ENCODE measurements at places on chromosomes 2 and 18.

DNA sequence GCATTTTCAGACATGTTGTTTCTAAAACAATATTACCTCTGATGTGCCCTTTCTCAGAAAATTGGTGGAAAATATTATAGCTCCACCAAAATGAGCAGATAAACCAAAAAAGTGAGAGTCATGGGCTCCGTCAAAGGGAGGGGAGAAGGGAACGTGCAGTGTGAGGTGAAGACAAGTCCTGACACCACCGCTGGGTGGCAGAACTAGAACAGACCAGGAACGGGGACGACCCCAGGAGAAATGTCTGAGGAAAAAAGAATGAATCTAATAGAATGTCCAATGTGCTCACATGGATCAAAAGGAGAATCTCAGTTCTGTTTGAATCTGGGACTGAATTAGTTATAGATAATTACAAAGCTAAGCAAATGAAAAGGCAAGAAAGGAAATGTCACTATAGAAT, 22.6 kb upstream of the BCL2 start:
- no peak for DNase-seq

- peak; percentile 75 for DNase-seq
Observed at GRCh38 chr2:218381916-218382366, at the start of gene SLC11A1. Gene SLC11A1, plus strand, starts transcription at chr2:218382273. Its CDS starts 96 bp downstream, at chr2:218382369.

DNA sequence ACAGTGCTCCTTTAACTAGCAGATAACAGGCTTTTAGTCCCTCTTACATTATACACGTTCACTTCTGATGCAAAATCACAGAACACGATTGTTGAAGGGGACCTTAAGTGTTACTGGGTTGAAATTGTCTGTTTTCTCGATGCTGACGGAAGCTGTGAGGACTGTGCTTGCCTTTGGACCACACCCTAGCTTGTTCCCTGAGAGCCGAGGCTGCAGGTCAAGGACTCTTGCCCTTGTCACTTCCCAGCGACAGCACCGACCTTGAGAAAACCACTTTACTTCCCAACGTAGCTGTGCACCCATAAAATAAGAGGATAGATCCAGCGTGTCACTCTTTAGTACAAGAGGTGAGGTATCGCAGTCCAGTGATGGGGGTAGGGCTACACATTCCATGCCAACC, 701.0 kb downstream of the DCDC2C start:
- DNase-seq = no peak

DNA sequence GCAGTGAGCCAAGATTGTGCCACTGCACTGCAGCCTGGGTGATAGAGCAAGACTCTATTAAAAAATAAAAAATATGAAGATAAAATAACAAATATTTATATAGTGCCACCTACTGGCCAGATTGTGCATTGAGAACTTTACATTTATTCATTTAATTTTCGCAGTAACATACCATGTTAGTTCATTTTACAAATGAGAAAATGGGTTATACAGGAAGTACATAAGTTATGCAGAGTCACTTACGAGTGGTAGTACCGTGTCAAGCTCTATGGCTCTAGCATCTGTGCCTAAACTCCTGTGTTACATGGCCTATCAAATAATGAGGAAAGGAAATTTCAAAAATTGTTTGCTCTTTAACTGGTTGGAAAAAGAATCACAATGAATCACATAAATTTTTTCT, 27.9 kb downstream of the RIF1 start:
- DNase-seq = no peak

- no peak for DNase-seq
Observed at GRCh38 chr2:25856377-25856776, 21.9 kb downstream of the ASXL2 start.

GRCh38 chr2:235981631-235982030, 186.6 kb downstream of the GBX2 start:
- DNase-seq = no peak

DNA sequence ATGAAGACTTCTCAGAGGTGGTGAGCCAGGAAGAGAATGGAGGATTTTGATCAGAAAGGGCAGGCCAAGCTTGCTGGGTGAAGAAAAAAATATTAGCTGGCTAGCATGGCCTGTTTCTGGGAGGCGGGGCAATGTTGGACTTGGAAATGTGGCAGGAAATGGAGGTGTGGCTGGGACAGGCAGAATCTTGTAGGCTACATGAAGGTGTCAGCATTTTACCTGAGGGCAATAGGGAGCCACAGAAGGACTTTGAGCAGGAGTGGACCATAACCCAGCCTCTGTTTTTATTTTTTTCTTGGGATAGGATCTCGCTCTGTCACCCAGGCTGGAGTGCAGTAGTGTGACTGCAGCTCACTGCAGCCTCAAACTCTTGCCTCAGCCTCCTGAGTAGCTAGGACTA, 31.7 kb downstream of the EMX1 start:
- no peak for DNase-seq

DNA sequence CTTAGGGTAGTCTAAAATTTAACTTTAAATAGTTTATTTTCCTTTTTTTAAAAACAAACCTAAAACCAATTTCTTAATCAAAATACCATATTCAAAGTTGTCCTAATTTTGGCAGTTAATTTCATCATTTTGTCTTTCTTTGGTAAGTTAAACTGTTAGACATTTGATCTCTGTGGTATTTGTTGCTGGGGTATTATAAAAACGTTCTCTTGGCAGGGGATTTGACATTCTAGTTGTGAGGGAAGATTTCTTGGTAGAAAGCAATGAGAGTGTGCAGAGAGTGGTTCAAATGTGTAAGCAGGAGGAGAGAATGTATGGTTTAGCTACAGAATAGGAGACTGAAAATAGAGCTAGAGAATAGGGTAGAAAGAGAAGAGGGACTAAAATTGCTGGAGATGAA, 14.6 kb downstream of the GULP1 start:
- no peak for DNase-seq

DNA sequence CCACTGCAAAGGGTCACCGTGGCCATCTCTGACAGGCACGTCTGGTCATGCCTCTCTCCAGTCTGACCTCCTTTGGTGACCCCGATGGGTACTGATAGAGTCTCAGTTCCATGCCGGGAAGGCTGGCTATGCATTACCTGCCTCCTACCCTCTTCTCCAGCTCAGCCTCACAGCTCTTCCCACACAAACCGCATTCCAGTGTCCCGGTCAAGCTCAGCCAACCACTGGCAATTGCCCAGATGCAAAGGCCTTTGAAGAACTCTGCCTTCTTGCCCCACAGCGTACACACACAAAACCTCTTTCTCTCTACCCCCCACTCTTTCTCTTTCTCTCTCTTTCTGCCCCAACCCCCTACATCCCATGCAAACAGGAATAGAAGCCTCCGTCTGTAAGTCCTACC, 37.6 kb downstream of the TMEM163 start:
- no peak for DNase-seq

DNA sequence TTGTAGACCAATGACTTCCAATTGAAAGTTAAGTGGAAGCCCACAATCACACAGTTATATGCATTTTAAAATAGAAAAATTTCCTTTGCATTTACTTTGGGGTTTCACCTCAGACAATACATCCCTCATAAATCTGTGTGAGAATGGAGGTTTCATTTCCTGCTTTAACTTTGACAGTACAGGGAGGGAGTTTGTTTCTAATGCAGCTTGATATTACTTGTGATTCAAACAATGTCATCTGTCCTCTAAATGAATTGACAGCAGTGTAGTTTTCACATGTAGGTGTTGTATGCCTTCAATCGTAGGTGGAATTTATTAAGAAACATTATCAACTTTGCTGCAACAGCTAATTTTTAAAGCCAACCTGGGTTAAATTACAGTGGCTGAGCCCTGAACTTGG, 75.2 kb downstream of the TMEFF2 start:
- no peak for DNase-seq

DNA sequence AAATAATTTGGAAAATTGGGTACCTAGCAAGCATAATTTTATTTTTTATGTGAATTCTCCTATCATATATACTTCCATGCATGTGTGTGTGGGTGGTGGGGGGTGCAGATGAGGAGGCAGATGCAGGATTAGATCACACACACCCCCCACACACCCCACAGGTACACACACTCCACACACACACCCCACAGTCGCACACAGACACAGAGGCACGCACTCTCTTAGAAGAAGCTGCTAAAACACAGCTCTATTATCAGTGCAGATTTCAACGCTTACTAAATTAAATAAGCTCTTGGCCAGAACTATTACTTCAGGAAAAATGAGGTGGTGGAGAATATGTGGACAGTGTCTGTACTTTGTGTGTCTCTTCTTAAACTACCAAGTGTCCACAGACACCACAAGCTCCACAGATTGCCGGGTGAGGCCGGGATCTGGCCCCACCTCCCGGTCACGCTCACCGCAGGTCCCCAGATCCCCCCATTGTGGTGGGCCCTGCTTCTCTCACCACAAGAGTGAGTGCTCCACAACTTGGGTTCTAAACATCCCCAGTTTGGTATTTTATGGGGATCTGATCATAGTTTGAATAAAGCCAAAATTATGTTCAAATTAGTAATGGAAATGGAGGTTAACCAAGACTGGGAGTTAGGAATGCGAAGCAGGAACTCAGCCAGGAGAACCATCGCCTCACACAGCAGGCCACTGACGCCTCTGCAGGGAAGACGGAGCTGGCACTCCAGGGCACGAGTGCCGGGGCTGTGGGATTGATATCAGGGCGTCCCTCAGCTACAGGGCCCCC, 102.1 kb downstream of the PXDN start:
- DNase-seq = no peak

DNA sequence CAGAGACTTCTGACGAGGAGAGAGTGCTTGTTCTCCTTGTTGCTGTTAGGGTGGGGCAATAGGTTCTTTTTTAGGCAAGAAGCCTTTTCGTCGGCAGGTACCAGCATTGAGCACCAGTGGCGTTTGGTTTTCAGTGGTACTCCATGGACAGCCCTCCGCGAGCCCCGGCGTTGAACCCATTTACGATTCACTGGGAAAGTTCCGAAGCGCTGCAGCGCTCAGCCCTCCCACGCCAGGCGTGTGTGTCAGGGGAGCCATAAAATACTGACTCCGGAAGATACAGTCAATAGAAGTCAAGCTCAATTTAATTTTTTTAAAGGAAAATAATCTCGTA, 494 bp upstream of the ROCK1 start:
- DNase-seq = no peak

DNA sequence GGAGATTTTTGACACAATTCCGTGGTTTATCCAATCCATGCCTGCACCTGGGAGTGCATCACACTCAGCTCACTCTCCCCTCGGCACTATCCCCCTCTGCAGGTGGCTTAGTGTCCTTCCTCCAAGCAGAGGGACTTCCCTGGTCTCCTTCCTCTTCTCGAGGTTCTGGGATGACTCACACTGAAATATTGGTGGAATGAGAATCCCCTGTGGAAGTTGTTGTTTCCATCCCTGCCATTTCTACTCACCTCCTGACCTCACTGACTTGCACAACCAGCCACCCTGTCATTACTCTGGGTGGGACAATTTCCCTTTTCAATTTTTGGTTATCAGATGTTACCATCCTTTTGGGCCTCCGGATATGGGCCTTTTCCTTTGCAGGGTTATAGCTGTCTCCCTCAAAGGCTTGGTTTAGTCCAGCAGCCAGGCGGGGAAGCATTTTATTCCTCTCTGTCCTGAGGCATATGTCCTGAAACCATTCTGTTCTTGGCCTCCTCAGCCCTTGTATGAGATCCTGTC, 59.9 kb downstream of the PTPRM start:
- DNase-seq = no peak

GRCh38 chr2:172762574-172762973, 26.9 kb downstream of the RAPGEF4 start:
- no peak for DNase-seq

GRCh38 chr2:84900971-84901370, 4.5 kb upstream of the TMSB10 start:
- DNase-seq = no peak

DNA sequence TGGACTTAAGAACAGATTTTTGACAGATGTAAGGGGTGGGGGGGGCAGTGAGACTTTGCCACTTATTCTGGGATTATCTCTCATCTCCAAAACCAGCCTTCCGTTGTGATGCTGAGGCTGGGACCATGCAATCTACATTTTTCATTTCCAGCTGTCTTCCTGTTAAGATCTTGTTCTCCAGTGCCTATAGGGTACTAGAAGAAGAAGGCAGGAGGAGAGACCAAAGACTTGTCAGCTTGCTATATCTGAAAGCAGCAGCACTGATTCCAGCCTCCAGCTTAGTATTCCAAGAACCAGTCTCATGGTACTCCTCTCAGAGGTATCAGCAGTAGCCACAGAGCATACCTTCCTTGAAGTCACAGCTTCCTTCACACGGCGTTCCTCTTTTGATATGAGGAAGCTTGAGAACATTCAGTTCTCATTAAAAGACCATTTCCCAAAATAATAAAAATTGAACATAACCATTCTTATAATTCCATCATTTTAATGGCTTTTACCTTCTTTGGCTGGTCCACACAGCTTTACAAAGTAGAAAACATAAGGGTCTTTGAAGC, 49.8 kb downstream of the USP34 start:
- DNase-seq = no peak

- peak; percentile 56 for DNase-seq
Observed at GRCh38 chr2:231530099-231531011, at the start of gene NMUR1. Gene NMUR1, minus strand, starts transcription at chr2:231530445. Its CDS starts 84 bp downstream, at chr2:231530361.

Measured in heart left ventricle (tissue), 16 donors.